A549 treated with GW870086 at 1 μM for 4 hours (cell line): ENCODE measurements at places on chromosomes 2 and 18. TPM values are rescaled to one million over a fixed set of nuclear protein-coding genes. Genes with fewer than 3 reads are reported as not detected.

MC5R gene
- total RNA-seq, result not detected in 5 replicates

SLC5A7 gene
- not detected in 5 replicates for total RNA-seq

FEV gene
- not detected in 5 replicates for total RNA-seq

GPR55 gene
- not detected in 5 replicates for total RNA-seq

KCNG3 gene
- total RNA-seq, result 0.48 to 1.0 TPM (median 0.71 TPM) in 5 replicates

MYOM1 gene
- 0.08 to 0.26 TPM (median 0.15 TPM) in 5 replicates for total RNA-seq

SPATA3 gene
- not detected in 5 replicates for total RNA-seq

MYCN gene
- 0.05 TPM in 1 of 5 replicates, not detected in the others for total RNA-seq

SCLY gene
- total RNA-seq, result 16.3 to 23.2 TPM (median 21.6 TPM) in 5 replicates

ARL4C gene
- total RNA-seq, result 51.6 to 63.4 TPM (median 55.7 TPM) in 5 replicates

ASTL gene
- not detected in 5 replicates for total RNA-seq

ST3GAL5 gene
- total RNA-seq, result 21.4 to 31.2 TPM (median 28.3 TPM) in 5 replicates

TMX3 gene
- 14.1 to 27.0 TPM (median 21.2 TPM) in 5 replicates for total RNA-seq

LRRC30 gene
- total RNA-seq, result not detected in 5 replicates

CBLN2 gene
- total RNA-seq, result 0.06 to 0.13 TPM (median 0.07 TPM) in 4 of 5 replicates, not detected in the other

GRB14 gene
- 6.2 to 8.4 TPM (median 6.8 TPM) in 5 replicates for total RNA-seq

STAMBP gene
- total RNA-seq, result 43.9 to 53.1 TPM (median 50.0 TPM) in 5 replicates

M1AP gene
- total RNA-seq, result not detected in 5 replicates

VSNL1 gene
- not detected in 5 replicates for total RNA-seq

DYSF gene
- 0.50 to 0.97 TPM (median 0.70 TPM) in 5 replicates for total RNA-seq

OR6B2 gene
- not detected in 5 replicates for total RNA-seq

C2orf72 gene
- total RNA-seq, result 5.2 to 8.3 TPM (median 7.4 TPM) in 5 replicates

B3GNT7 gene
- total RNA-seq, result 2.9 to 3.5 TPM (median 3.4 TPM) in 5 replicates

CDH7 gene
- total RNA-seq, result 0.03 TPM in 1 of 5 replicates, not detected in the others

C2orf74 gene
- 16.0 to 19.5 TPM (median 16.4 TPM) in 5 replicates for total RNA-seq

HOXD8 gene
- 4.4 to 6.2 TPM (median 4.8 TPM) in 5 replicates for total RNA-seq

CFAP53 gene
- 0.26 to 0.43 TPM (median 0.30 TPM) in 5 replicates for total RNA-seq

NT5C1B gene
- total RNA-seq, result not detected in 5 replicates

CYP27A1 gene
- total RNA-seq, result 0.11 to 0.32 TPM (median 0.15 TPM) in 5 replicates

HAAO gene
- total RNA-seq, result not detected in 5 replicates

ZAP70 gene
- total RNA-seq, result 0.08 TPM in 1 of 5 replicates, not detected in the others

STAT4 gene
- 3.9 to 7.0 TPM (median 5.5 TPM) in 5 replicates for total RNA-seq

LIPG gene
- 0.19 to 0.34 TPM (median 0.27 TPM) in 5 replicates for total RNA-seq

FSHR gene
- total RNA-seq, result not detected in 5 replicates

RGPD6 gene
- total RNA-seq, result 5.1 to 12.4 TPM (median 9.1 TPM) in 5 replicates

PLCL1 gene
- total RNA-seq, result not detected in 5 replicates

REG1B gene
- total RNA-seq, result not detected in 5 replicates

UGT1A8 gene
- 0.07 to 0.28 TPM in 2 of 5 replicates, not detected in the others for total RNA-seq

WDR33 gene
- total RNA-seq, result 20.9 to 26.9 TPM (median 25.5 TPM) in 5 replicates

SIX3 gene
- 0.39 to 0.73 TPM (median 0.71 TPM) in 5 replicates for total RNA-seq

GLB1L gene
- total RNA-seq, result 5.0 to 6.7 TPM (median 6.3 TPM) in 5 replicates

ZCCHC2 gene
- 7.8 to 11.7 TPM (median 9.6 TPM) in 5 replicates for total RNA-seq
